ENCODE measurements at places on chromosomes 5 and 9.

GRCh38 chr5:143304836-143305475 is 98.5 kb downstream of the NR3C1 start:
- DNase-seq = peak; percentile 57

- DNase-seq = peak; percentile 38
These were observed 274.3 kb upstream of the ZNF462 start for GRCh38 chr9:106588626-106589025.

- DNase-seq = peak; percentile 98
These were observed 58.9 kb downstream of the DOCK2 start for GRCh38 chr5:169695919-169696490.

DNA sequence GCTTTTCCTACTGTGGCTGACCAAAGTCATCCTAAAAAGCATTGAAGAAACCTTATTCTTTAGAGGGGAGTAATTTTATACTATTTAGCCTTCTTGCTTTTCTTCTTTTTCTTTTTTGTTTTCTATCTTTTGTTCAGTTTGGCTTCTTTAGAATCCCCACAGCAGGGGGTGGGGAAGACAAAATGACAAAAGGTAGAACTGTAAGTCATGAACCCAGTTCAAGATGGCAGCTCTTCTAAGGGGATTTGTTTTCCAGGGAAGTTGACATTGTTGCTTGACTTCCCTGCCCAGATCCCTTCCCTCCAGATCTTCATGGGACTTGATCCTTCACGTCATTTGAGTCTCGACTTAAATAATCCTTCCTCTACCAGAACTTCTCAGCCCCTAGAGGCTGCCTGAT is 692.4 kb upstream of the DMAC1 start:
- no peak for DNase-seq

GRCh38 chr9:128807827-128808226 is 10.5 kb upstream of the ENDOG start:
- DNase-seq = no peak

GRCh38 chr5:1878050-1878849 is 4.5 kb downstream of the IRX4 start:
- no peak for DNase-seq

GRCh38 chr5:67289763-67290521 is 93.3 kb upstream of the CD180 start:
- no peak for DNase-seq

DNA sequence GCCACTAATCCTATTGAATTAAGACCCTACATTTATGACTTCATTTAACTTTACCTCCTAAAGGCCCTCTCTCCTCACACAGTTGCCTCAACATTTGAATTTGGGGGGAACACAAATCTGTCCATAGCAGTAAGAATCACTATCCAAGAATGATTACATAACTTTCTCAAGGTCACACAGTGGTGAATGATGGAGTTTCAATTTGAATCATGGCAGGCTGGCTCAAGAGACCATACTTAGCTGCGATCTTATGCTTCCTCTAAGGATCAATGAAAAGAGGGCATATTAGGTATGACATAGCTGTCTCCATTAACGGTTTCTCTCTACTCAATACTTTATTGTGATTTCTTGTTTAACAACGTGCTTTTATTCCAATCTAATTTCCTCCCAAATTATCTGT is 44.1 kb upstream of the PDE4D start:
- no peak for DNase-seq

- no peak for DNase-seq
These were observed 1888.9 kb upstream of the CDH6 start for GRCh38 chr5:29304545-29304944.

- DNase-seq = no peak
These were observed 75.4 kb downstream of the NUDT12 start for GRCh38 chr5:103487218-103487617.

Data from fibroblast of skin of scalp (primary cell).